ENCODE measurements at places on chromosomes 7 and 10.

GRCh38 chr10:48602401-48603135 is 2.3 kb downstream of the ARHGAP22 start:
- no peak for DNase-seq

DNA sequence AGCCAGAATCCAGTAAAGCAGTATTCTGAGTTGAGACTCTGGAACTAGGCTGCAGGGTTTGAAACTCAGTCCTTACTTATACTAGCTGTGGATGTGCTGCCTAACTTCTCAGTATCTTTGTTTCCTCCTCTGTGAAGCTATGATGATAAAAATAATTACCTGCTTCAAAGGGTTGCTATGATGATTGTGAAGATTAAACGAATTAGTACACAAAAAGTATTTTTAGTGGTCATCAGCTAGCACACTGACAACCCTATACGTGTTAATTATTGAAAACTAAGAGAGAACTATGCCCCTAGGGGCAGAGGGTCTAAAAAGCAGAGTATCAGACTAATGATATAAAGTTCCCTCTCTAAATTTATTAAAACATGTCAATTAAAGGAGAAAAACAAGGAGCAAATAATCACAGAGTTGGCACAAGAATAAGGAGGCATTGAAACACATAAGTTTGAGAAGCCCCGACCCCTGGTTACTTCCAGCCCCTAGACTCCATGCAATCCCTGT is 34.4 kb upstream of the ADD3 start:
- DNase-seq, result no peak

DNA sequence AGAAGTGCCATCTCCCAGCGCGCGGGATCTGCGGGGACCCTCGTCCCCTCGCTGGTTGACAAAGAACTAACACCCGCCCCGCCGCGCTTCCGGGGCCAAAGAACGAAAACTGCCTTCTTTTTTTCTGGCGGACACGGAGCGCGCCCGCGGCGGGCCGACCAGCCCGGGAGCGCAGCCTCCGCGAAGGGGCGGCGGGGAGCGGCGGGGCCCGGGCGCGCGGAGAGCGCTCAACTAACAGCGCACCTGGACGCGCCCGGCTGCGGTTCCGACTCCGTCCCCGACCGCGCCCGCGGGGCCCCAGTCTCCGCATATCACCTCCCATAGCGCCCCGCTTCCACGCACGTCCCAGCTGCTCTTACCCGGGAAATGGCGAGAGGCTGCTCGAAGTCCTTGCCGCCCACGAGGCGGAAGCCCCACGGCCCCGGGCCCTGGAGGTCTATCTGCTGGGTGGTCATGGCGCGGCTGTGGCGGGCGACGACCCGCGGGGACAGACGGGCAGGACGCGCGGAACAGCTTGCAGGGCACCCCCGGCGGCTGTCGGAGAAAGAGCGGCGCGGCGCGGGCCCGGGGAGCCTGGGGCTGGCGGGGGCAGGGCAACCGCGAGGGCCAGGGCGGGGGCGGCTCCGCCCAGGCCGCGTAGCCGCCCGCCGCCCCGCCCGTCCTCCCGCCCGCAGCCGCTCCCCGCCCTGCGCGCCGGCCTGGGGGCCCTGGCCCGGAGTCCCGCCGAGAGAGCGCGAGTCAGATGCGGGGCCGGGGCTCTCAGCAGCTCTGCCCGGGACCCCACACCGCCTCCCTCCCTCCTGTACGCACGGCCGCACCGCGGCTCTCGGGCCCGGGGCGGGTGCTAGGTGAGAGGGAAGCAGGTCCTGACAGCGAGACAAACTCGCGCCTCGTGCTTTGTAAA is at the start of gene PDLIM1:
TSS of gene PDLIM1 (minus strand) at position 543 of the 904 bp plus-strand sequence. CDS start at position 455, 88 bp downstream.
- peak; percentile 43 for DNase-seq

DNA sequence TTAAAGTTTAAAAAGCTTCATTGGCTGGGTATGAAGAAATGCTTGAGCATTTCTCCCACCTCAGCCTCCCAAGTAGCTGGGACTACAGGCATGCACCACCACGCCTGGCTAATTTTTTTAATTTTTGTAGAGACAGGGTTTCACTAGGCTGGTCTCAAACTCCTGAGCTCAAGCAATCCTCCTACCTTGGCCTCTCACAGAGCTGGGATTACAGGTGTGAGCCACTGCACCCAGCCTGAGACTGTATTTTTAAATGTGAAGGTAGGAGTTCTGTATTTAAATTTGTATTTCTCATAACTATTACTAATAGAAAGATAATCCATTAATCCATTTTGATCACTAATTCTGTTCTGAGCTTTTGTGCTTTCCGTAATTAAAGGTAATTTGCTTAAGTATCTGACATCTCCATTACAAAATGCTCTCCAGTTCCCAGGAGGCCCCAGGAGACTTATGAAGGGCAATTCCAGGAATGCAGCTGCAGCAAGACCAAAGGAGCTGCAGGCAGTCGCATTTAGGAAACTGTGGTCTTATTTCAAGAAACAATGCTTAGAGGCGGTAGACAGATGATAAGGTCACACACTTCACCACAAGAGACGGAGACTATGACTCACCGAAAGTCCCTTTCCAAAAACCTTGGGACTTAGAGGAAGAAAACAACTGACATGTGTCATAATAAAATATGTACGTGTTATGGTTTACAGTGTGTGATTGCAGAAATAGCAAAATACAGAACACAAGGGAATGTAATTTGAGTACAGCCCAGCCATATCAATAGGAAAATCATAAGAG is 23.3 kb downstream of the YAE1 start:
- peak; percentile 90 for DNase-seq

GRCh38 chr7:121419201-121420148 is 23.4 kb upstream of the FAM3C start:
- DNase-seq, result no peak

DNA sequence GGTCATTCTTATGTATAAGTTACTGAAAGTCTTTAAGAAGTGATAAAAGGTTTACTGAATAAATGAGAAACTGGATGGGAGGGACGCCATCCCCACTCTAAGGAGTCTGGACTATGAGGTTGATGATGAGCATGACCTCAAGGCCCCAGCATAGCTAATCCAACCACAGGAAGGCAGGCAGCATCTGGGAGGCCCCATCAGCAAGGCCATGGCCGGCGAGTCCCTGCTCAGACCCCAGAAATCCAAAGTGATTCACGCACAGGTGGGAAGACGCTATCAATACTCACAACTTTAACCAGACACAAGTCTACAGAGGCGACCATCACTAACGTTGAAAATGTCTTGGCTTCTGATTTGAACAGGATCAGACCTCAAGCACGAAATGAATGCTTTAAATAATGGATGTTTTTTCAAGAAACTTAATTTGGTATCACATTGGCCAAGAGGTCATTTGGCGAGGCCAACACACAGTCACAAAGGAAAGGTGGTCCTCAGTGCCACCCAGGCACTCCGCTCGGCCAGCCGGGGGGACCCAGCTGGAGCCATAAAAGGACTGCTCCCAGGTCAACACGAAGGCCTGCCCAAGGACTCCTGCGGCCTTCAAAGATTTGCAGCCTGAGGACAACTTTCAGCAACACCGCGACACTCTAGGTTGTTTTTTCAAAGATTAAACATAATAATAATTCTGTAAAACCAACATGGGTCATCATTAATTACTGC is 228.5 kb downstream of the PTPRN2 start:
- DNase-seq, result no peak

DNA sequence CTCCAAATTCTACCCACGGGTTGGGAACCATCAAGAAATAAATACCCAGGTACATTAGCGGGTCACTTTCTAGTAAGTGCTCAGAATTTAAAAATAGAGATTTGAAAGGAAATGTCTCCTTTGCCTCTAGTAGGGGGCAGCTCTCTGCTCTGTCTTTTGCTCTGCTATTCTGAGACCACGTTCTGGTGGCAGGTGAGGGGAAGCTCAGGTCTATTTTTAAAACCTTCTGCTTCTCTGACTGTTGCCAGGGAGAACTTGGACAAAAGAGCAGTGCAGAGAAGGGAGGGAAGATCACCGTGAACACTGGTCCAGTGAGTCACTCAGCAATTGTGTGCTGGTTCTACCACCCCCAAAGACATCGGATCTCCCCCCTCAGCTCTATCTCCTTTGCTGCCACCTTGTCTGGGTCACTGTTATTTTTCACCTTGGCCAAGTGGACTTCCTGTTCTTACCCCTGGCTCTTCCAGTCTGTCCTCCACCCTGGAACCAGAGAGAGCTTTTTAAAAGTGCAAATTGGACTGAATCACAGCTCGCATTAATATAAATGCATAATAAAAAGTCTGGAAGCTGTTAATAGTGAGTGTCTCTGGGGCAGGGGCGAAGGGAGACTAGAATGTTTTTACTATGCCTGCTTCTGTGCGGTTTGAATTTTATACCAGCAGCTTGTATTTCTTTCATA is 72.4 kb upstream of the LOXL4 start:
- DNase-seq, result no peak

GRCh38 chr7:137961200-137962177 is 40.4 kb downstream of the CREB3L2 start:
- DNase-seq, result peak; percentile 65

DNA sequence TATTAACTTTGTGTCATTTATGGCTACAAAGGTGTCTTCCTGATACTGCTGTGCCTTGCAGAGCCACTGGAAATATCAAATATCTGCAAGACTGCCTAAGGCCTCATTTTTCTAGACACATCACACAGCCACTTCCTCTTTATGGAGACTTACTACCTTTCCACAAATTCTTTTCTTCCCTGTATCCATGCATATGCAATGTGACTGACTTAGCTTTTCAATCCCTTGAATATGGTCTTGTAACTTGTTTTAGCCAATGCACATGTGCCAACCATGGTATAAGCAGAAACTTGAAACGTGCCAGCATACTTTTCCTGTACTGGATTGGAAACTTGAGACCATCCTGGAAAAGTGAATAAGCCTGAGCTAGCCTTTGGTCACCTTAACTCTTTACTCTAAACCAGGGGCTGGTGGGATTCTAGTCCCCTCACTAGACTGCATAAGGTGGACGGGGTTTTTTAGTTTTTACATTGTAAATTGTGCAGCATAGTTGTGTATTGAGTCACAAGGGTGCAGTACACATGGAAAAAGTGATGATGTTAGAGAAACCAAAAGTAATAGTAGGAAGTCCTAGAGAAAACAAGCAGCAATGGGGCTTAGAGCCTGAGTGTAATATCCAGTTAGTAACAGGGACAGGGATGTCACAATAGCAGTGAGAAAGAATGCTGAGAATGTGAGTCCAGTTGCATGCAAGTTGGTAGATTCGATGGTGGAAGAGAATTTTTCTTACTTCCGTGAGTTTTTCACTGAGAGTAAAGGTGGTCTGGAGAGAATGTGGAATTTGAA is 879.5 kb downstream of the SORCS1 start:
- no peak for DNase-seq

DNA sequence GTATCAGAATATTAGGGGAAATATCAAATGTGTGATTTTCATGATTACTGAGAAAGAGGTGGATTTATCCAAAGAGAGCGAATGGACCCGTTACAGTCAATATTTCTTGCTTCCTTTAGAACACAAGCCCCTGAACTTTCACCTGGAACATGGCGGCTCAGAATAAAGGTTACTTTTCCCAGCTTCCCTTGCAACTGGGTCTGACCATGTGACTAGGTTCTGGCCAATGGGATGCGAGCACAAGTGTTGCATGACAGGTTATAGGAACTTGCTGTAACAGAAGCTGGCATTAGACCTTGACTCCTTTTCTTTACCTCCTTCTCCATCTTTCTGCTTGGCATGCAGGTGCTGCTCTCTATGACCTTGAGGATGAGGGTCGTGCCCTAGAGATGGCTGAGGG is 556.1 kb downstream of the TYW1 start:
- no peak for DNase-seq

GRCh38 chr7:23216021-23216420 is 30.6 kb upstream of the GPNMB start:
- DNase-seq, result no peak

DNA sequence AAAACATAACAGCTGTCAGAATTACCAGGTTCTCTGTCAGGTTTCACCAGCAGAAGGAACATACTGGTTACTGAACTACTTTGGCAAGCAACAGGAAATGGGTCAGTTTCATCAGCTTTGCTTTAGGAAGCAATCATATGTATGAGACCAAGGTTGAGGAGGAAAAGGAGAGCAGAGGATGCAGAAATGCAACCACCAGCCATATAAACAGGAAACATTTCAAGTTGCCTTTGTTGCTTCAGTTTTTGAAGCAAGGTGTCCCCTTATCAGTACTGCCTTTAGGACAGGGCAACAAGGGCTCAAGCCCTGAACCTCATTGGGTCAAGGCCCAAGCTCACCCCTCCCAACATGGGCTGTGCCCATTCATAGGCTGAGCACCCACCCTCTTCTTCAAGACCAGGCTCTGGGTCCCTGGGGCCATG is 10.2 kb downstream of the HIPK2 start:
- peak; percentile 69 for DNase-seq

GRCh38 chr10:122163174-122164022 is 107.7 kb upstream of the BTBD16 start:
- no peak for DNase-seq

DNA sequence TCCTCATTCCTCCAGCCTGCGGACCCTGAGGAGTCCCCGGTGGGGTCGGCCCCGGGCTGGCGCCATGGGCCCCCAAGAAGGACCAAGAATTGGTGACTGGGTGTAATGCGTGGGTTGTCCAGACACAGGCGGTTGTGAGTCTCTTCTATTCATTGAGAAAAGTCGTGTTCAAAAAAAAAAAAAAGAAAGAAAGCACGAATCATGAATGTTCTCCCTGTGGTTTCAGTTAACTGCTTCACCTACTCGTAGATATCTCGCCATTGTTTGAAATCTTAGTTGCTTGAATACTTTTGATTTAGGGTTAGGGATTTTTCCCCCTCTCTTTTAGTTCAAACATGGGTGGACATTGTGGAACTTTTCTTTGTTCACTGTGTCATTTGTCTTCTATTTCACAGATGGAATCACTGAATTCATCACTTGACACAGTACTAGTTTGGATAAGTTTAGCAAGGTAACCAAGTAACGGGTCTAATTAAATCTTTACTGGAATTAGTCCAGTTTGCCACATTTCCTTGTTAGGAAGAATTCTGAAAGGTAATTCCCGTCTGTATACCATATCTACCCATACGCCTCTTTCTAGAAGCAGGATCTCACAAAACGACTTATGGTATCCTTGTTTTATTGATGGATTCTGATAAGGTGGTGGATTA is 775 bp downstream of the STARD3NL start:
- DNase-seq, result peak; percentile 28

DNA sequence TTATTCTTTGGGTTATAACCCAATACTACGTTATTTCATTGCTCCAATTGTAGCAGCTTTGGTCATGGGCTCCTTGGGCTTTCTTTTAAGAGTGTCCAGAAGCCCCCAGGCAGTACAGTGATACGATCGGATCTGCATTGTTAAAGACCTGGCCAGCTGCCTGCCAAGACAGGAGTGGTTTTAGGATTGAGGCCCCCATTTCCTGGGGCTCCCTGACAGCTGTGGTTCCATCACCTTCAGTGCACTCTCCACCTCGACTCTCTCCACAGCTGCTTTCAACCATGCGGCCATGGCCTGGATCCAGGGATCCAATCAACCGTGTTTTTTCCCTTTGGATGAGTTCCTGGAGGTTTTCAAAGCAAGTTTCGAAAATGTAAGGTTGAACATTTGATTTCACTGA is 123.4 kb upstream of the BTBD16 start:
- DNase-seq, result no peak

- no peak for DNase-seq
Measured at GRCh38 chr10:60951272-60951724, 7.3 kb upstream of the RHOBTB1 start.

DNA sequence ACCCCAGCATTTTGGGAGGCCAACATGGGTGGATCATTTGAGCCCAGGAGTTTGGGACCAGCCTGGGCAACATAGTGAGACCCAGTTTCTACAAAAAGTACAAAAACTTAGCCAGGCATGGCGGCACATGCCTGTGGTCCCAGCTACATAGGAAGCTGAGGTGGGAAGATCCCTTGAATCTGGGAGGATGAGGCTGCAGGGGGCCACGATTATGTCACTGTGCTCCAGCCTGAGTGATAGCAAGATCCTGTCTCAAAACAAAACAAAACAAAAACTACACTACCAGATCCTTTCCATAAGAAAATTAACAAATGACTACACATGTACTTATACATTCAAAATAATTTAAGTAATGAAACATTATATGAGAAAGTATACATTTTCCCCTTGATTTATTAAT is 116.4 kb upstream of the KLF6 start:
- DNase-seq, result peak; percentile 22

All from activated CD4-positive, alpha-beta T cell treated with anti-CD3 and anti-CD28 coated beads, Interleukin-2, Interleukin-6, amounts not matched to agents 100 ng/mL and 50 ng/mL, durations not matched to agents 16 hours and 8 hours (primary cell).